ENCODE measurements at places on chromosomes 6 and 20. TPM values are rescaled to one million over a fixed set of nuclear protein-coding genes. Genes with fewer than 3 reads are reported as not detected.
A peak's percentile ranks its signal among the peaks of the same experiment; 100 is the strongest.

GRCh38 chr20:37407573-37408002, 61.6 kb downstream of the SRC start:
- H3K4me1 ChIP-seq = peaks cover 8% of the 10 kb centered on the region
- no peak overlapping the region for H3K4me3 ChIP-seq
- peaks cover 19% of the 10 kb centered on the region for H3K27me3 ChIP-seq
- H3K27ac ChIP-seq = no peak overlapping the region
- H3K36me3 ChIP-seq = peaks cover 16% of the 10 kb centered on the region

GRCh38 chr6:53202052-53202451, 53.4 kb upstream of the GCM1 start:
- no peak overlapping the region for H3K4me3 ChIP-seq
- no peaks in the 10 kb centered on the region for H3K4me1 ChIP-seq
- no peak overlapping the region for H3K27ac ChIP-seq

GRM1 gene
- total RNA-seq = 0.09 TPM

GRCh38 chr6:31614684-31615578, at the start of gene AIF1:
Gene AIF1, plus strand, starts transcription at chr6:31615234. Its CDS starts 96 bp downstream, at chr6:31615330.
- peak within 1 kb of the TSS; percentile 42 for H3K4me3 ChIP-seq
- peaks cover 11% of the 10 kb centered on the region for H3K4me1 ChIP-seq
- H3K27ac ChIP-seq = peak within 1 kb of the TSS; percentile 56

GRCh38 chr6:158396136-158396535, 83.9 kb downstream of the TULP4 start:
- no peaks in the 10 kb centered on the region for H3K27me3 ChIP-seq
- H3K36me3 ChIP-seq = no peaks in the 10 kb centered on the region
- H3K27ac ChIP-seq = no peak overlapping the region
- no peak for DNase-seq
- H3K4me1 ChIP-seq = peaks cover 7% of the 10 kb centered on the region

- DNase-seq = no peak
- H3K4me1 ChIP-seq = no peaks in the 10 kb centered on the region
- H3K27ac ChIP-seq = no peak overlapping the region
Measured at GRCh38 chr6:18242062-18242851, 22.1 kb downstream of the DEK start.

VEGFA gene
- 196 TPM for total RNA-seq

DNA sequence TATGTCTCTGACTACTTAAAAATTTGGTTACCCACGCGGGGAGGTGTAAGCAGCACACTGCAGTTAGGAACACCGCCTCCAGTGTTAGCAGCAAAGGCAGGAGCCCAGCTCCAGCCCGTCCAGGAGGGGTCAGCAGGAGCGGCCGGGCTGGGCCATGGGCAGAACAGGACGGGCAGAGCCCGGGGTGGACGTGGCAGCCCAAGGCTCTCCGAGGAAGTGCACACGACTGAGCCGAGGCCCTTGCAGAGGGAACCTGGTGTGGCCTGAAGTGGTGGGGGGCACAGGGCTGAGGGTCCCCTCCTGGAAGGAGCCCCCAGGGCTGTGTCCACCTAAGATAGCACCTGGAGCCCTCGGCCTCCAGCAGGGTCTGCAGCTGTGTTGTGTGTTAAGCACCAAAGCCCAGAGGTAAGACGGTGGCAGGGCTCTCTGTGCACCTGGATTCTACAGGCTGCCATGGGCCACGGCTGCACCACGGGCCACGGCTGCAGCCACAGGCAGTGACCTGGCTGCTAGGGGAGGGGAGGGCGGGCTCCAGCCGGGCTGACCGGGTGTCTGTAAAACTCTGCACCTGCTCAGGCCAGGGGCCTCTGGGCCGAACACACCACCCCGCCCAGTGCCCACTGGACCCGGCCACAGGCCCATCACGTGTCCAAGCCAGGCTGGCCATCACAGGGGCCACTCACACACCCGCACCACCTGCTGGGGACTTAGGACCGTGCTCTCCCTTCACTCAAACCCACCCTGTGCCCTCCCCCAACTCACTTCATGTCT, 6.6 kb downstream of the SLC2A4RG start:
- peaks cover 11% of the 10 kb centered on the region for H3K4me1 ChIP-seq
- no peaks in the 10 kb centered on the region for H3K27me3 ChIP-seq
- peaks cover 36% of the 10 kb centered on the region for H3K36me3 ChIP-seq
- no peak overlapping the region for H3K4me3 ChIP-seq

DNA sequence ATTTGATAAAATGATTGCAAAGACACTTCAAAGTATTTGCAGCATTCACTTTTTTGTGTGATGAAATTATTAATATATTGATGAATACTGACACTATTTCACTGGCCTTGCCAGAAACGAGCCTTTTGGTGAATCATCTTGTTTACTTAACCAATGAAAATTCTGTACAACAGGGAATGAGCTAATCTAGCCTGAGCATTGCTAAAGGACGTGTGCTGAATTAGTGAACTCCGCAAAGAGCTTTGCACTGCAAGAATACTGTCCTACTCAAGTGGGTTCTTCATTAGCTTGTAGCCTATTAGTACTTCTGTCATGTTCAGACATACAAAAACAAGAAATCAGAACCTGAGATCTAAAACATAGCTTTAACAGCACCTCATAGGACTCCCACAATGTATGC, 172.0 kb upstream of the NRSN1 start:
- H3K36me3 ChIP-seq = no peaks in the 10 kb centered on the region
- no peak overlapping the region for H3K4me3 ChIP-seq
- no peaks in the 10 kb centered on the region for H3K4me1 ChIP-seq
- H3K27me3 ChIP-seq = no peaks in the 10 kb centered on the region
- no peak for DNase-seq

GRCh38 chr6:16229700-16230099, 8.7 kb upstream of the GMPR start:
- peaks cover 7% of the 10 kb centered on the region for H3K4me1 ChIP-seq
- no peak for DNase-seq
- no peaks in the 10 kb centered on the region for H3K27me3 ChIP-seq
- no peaks in the 10 kb centered on the region for H3K36me3 ChIP-seq
- no peak overlapping the region for H3K27ac ChIP-seq

- H3K27ac ChIP-seq = no peak overlapping the region
- no peaks in the 10 kb centered on the region for H3K36me3 ChIP-seq
- no peaks in the 10 kb centered on the region for H3K4me1 ChIP-seq
- no peak overlapping the region for H3K4me3 ChIP-seq
- DNase-seq = no peak
Measured at GRCh38 chr20:59806578-59806975, 126.9 kb downstream of the SYCP2 start.

All from lower lobe of right lung (tissue), 2 donors.